ENCODE measurements at places on chromosomes 3 and 15.

DNA sequence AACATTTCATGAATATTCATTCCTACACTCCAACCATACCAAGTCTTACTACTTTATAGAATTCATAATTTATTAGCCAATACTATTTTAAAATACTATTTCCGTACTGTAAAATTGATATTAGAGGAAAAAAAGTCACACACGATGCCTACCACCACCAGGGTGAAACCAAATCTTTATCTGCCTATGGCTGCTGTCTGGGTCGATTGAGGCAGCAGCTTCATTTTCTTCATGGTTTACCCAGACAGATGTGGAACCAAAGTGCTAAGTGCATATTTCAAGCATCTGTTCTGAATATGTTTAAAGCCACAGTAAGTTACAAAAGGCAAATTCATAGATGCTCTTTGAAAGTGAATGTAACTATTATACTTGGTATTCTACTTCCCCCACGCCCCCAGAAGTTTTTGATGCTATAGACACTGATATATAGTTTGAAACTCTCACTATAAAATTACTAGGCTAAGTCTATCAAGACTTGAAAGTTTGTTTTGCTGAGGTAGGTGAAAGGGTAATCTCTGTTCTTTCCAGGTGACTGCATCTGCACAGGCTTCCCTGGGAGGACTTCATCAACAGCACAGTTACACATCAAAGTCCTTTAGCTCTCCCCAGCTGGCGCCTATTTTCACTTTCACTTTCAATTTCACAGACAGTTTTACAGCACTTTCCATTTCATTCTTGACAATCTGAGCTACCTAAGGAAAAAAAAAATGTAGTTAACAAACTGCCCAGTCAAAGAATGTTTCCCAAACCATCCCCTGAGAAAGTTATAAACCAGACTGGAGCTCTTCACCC lies 113.9 kb downstream of the POLQ start:
- no peak for DNase-seq

DNA sequence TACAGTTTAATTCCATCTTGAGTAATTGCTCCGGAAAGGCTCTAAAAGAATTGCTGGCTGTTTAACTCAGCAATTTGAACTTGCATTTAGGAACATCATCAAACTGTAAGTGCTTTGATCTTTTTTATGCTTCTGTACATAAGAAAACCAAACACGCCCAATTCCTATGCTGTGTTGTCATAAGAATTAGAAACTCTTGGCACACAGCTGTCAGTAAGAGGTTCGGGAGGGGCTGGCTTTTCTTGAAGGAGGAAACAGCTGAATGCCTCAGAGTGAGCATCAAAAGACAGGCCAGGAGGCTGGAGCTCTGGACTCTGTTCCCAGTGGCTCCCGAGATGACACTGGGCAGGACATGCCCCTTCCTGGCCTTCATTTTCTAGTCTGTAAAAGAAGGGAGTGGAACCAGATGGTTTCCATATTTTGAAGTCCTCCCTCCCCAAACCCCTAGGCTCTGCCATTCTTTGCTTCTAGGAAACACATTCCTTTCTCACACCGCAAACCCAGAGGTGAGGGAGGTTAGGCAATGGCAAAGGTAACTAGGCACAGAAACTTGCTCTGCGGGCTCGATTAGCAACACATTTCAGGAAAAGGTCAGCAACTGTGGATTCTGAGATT lies 73.7 kb upstream of the DLG1 start:
- no peak for DNase-seq

DNA sequence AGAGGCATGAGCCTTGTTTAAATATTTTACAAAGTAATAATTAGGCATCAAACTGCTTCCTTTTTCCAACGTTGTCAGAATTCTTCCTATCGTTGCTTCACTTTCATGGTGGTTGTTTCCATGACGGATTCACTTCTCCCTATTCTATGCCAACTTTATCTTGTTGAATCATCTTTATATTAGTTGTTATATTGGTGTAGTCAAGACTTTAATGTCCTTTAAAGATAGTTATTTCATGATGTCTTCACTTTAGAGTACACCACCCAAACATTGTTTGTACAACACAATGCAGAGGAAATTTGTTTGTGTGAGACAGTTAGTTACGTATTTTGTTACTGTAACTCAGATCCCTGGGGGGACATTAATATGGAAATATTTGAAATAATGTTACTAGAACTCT lies 61.9 kb downstream of the CRYBG3 start:
- no peak for DNase-seq

DNA sequence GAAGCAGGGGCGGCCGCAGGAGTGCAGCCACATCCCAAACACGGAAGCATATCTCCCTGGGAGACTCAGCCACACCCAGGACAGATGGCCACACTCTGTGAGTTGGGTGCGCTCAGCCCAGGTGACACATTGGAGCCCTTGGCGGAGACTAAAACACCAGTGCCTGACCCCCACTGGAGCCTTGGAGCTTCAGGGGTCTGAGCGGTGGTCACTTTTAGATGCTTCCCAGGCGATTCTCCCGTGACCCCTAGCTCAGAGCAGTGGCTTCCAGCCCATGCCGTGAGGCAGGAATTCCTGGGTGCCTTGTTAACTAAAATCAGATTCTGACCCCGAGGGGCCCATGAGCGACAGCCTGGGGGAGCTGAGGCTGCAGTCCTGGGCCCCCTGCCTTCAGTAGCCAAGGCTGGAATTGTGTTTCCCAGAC lies 54.5 kb downstream of the PLXNA1 start:
- DNase-seq: no peak

DNA sequence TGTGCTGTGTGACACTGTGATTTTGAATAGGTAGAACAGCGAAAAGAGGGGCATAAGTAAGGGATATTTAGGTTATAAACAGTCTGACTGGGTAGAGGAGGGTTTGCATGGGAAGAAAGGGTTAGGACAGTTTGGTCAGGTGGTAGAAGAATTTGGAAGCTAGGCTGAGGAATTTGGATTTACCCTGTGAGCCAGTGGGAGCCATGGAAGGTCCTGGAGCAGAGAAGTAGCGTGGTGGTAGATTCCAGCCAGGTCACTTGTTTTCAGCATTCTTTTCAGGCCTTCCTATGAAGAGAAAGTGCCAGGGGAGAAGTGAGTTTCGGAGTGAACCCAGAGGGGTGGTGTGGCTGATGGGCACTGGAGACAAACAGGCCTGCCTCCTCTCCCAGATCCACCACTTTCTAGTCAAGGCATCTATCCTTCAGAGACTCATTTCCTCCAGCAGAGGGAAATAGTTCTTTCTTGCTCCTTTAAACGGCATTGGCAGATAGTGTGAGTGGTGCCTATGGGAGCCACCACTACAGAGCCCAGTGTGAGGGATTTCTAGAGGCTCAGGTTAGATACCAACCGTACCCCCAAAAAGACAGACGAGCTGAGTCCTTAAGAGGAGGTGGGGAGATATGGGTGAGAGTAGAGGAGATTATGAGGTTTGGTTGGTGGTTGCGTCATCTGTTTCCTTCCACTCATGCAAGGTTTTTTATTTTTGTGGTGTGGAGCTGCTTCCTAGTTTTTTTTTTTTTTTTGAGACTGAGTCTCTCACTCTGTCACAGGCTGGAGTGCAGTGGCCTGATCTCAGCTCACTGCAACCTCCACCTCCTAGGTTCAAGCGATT lies 21.2 kb downstream of the PXK start:
- no peak for DNase-seq

GRCh38 chr3:130850044-130850797 lies 43.7 kb upstream of the ATP2C1 start:
- DNase-seq: no peak

DNA sequence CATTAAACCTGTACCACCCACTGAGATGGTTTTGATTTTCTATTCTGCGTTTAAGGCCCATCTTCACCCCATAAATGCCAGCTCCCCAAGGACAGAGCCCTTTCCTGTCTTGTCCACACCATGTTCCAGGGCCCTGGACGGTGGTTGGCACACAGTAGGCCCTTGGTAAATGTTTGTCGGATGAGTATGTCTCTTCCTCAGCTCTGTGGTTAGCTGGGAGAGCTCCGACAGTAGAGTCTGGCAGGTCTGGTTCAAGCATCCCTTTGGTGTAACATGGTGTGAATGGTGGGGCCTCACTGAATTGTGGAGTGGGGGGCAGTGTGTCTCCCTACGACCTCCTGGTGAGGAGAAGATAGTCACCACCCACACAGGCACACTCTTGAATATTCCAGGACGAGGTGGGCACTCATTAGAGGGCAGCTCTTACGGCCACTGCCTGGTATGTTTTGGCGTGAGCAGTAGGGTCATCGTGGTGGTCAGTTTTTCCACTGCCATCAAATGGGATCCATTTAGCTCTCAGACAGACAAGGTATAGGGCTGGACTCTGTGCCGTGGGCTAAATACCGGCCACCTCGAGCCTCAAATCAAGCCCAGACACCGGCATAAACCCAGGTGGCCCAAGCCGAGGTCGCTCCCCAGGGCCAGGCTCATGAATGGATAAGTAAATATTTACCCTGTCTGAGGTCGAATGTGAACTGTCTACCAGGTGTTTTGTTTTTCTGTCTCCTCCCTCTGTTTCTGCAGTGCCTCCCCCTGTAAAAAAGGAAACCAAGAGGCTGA lies 61.3 kb downstream of the SMAD3 start:
- DNase-seq: no peak
